ENCODE measurements at places on chromosomes 3 and 15. TPM values are rescaled to one million over a fixed set of nuclear protein-coding genes. Genes with fewer than 3 reads are reported as not detected.
A peak's percentile ranks its signal among the peaks of the same experiment; 100 is the strongest.

DNA sequence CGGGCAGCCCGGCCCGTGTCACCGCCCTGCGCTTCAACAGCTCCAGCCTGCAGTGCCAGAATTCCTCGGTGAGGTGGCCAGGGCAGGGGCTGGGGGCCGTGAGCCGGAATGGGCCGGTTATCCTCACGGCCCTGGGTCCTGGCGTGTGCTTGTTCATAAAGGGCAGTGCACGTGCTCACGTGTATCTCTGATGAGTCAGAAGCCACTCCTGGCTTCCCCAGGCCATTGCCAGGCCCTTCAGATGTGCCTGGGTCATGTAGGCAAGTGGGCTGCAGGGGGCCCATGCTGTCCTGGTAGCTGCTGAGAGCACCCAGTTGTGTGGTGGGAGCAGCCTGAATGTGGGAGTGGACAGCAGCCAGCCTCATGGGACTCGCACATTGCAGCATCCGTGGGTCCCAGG, 29.2 kb downstream of the PLXNA1 start:
- DNase-seq = no peak

GRCh38 chr3:138511945-138512344, 77.5 kb downstream of the ESYT3 start:
- no peak for DNase-seq

GRCh38 chr15:88904257-88904623, 8.9 kb upstream of the HAPLN3 start:
- DNase-seq = no peak

The GOLGA6B gene
- polyA plus RNA-seq = not detected

- DNase-seq = no peak
Measured at GRCh38 chr15:42141246-42141645, 15.2 kb downstream of the PLA2G4F start.

The EFCAB12 gene
- polyA plus RNA-seq = 3.5 TPM

The IQCF5 gene
- not detected for polyA plus RNA-seq

DNA sequence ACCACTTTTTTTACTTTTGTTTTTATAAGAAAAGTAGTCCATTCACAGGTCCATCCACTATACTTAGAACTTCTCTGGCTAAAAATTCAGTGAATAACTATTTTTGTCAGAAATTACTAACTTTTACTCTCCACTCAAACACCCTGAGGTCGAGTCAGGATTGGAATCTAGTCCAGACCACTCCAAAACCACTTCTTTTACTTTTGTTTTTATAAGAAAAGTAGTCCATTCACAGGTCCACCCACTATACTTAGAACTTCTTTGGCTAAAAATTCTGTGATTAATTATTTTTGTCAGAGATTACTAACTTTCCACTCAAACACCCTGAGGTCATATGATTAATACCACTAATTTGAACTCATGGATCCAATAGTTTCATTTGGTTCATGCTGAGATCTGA, 239.4 kb downstream of the RORA start:
- no peak for DNase-seq

- no peak for DNase-seq
Measured at GRCh38 chr15:28094732-28095521, 4.2 kb downstream of the OCA2 start.

DNA sequence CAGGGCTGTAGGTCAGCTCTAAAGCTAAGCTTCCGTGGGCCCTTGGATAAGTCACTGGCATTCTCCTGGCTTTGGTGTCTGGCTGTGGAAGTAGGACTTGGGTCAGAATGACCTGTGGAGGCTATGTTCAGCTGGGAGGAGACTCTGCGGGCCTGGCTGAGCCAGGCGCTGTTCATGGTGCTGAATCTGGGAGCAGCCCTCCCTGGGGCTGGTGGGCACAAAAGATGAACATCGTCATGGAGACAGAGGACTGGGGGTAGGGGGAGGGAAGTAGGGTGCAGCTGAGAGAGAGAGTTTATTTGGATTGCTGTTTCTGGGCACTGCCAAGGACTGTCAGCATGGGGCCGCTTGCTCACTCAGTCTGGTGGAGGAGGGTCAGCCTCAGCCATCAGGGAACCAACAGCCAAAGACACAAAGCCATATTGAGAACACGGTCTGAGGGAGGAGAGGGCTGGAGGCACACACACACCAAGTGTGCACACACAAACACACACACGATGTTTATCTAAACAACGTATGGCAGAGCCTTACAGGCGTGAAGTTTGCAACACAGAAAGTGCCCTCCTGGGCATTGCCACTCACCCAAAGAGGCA, 120.7 kb upstream of the LINGO1 start:
- DNase-seq = peak; percentile 52

GRCh38 chr3:189122526-189123205, 49.1 kb upstream of the TPRG1 start:
- DNase-seq = no peak

- DNase-seq = no peak
Measured at GRCh38 chr3:131107637-131108433, 81.2 kb downstream of the NEK11 start.

- no peak for DNase-seq
Measured at GRCh38 chr3:99845331-99845730, 27.7 kb downstream of the CMSS1 start.

DNA sequence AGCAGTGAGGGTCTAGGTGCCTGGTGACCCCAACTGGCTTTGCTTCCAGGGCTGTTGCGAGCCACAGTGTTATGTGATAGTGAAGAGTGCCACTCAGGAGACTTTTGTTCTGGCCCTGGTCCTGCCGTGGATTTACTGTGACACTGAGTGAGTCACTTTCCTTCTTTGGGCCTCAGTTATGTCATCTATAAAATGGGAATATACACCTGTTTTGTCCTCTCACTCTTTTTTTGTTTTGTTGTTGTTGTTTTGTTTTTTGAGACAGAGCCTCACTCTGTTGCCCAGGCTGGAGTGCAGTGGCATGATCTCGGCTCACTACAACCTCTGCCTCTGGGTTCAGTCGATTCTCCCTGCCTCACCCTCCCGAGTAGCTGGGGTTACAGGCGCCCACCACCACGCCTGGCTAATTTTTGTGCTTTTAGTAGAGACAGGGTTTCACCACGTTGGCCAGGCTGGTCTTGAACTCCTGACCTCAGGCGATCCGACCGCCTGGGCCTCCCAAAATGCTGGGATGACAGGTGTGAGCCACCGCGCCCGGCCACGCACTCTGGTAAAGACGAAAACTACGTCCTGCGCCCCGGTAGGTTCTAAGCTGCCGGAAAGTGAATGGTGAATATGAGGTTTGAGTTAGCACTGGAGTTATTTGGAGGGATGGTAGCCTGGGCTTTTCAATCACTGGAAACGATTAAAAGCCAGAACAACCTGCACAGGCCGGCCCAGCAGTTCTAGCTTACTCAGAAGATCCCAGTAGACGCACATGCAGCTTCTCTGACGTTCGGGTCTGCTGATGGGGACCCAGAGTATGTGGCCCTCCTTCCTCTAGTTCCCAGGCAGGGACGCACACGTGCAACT, 46.6 kb downstream of the BDH1 start:
- DNase-seq = no peak

GRCh38 chr15:24747376-24747775, 71.8 kb downstream of the NPAP1 start:
- no peak for DNase-seq

The AGBL1 gene
- polyA plus RNA-seq = 0.08 TPM

GRCh38 chr3:58848826-58849225, 182.3 kb upstream of the FAM3D start:
- DNase-seq = no peak

DNA sequence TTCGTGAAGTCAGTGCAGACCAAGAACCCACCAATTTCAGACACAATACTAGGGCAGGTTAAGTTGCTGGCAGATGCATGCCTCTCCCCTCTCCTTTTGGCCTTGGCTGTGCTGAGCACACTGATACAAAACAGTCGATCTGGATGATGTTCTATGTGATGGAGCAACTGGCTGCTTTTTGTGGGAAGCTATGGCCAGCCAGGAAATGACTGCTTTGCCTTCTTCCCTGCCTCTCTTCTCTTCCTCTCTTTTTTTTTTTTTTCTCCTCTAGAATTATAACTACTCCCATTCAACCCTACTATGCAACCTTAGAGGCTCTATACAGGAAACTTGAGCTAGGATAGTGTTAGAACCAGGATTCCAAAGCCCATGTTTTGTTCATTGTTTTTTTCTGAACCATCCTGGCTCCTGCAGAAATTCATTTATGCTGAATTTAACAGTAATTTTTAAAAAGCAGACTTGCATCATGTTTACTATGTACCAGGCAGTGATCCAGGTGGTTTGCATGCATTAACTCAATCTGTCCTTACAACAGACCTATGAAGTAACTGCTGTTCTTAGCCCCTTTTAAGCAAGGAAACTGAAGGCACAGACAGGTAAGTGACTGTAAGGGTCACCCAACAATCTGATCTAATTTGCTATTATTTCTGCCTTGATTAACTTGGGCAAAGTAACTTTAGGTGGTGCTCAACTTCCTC, 62.9 kb downstream of the PLD1 start:
- no peak for DNase-seq

DNA sequence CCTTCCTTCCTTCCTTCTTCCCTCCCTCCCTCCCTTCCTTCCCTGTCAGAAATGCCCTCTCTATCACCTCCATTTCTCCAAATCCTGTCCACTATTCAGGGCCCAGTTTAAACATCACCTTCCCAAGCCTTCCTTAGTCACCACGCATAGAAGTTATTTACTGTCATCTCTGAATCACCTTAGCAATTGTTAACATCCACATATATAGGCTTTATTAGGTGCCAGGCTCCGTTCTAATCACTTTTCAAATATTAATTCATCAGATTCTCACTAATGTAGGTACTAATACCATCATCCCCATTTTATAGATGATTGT, 1.1 kb upstream of the MAGEF1 start:
- DNase-seq = no peak

The HRG gene
- 2.1 TPM for polyA plus RNA-seq

DNA sequence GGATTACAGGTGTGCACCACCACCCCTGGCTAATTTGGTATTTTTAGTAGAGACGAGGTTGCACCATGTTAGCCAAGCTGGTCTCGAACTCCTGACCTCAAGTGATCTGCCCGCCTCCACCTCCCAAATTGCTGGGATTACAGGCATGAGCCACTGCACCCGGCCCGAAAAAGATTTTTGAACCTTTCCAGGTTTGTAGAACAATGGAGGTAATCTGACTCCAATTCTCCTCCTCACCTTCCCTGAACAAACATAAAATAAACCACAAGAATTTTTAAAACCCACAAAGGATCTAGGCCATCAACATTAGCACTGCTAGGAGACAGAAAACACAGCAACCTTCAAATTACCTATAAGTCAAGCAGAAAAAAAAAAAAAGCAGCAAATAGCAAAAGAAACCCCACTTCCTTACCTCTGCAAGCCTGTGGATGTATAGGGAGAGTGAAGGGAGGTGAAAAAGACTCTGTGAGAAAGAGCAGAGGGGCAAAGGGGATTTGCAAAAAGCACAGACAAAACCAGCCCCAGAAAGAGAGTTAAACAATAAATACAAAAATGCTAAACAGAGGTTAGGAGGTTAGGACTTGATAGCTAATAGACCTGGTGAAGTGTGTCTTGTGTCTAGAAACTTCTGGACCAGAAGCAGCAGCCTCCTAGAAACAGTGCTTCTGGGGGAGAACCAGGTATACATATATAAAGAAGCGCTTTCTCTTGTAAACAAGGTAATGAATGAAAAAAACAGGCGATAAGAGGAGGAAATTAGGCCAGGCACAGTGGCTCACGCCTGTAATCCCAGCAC, 32.1 kb downstream of the TFDP2 start:
- DNase-seq = no peak

DNA sequence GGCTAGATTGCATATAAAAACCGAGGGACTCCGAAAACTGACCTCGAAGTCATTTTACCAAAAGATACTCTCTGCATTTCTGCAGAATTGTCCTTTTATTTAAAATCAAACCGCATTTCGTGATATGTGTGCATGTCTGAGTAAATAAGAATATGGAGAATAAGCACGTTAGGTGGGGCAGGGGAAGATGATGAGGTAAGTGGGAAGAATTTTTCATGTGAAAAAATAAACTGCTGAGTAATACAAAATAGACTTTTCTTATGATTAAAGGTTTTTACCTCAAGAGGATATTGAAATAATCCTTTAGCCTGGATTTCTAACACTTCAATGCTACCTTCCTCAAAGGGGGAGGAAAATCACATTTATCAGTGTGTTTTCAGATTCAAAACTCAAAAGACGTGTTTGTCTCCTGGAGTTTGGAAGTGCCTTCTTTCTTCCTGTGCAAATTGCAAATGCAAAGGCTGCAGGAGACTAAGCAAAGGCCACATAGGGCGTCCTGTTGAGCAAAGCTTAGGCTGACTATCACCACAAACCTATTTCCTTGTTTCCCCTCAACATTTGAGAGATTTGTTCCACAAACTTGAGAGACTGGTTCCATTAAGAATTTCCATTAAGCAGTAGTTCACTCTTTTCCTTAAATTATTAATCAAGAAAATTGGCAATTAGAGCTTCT, 813.5 kb downstream of the MCTP2 start:
- no peak for DNase-seq

- peak; percentile 62 for DNase-seq
Measured at GRCh38 chr3:62188681-62189375, 184.5 kb downstream of the FEZF2 start.

GRCh38 chr3:129732200-129732876, 125.9 kb upstream of the PLXND1 start:
- DNase-seq = no peak

DNA sequence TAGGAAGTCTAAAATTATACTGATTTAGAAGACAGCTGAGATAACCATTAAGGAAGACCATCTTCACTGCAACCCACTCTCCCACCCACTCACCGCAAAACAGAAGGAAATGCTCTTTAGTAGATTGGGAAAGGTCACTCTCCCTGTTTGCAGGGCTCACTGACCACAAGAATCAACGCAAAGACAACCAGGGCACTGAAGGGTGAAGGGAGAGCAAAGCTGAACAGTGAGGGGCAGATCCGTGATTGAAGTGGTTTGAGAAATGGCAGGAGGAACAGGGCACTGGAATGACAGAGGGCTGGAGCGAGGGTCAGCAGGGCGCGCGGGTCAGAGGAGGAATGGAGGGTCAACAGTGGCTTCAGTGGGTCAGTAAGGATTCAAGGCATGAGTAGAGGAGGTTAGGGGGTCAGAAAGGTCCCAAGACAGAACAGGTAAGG, 520 bp downstream of the MESD start:
- DNase-seq = no peak

The CD80 gene
- 0.11 TPM for polyA plus RNA-seq

- DNase-seq = no peak
Measured at GRCh38 chr3:44242721-44243120, 1.0 kb downstream of the TOPAZ1 start.

DNA sequence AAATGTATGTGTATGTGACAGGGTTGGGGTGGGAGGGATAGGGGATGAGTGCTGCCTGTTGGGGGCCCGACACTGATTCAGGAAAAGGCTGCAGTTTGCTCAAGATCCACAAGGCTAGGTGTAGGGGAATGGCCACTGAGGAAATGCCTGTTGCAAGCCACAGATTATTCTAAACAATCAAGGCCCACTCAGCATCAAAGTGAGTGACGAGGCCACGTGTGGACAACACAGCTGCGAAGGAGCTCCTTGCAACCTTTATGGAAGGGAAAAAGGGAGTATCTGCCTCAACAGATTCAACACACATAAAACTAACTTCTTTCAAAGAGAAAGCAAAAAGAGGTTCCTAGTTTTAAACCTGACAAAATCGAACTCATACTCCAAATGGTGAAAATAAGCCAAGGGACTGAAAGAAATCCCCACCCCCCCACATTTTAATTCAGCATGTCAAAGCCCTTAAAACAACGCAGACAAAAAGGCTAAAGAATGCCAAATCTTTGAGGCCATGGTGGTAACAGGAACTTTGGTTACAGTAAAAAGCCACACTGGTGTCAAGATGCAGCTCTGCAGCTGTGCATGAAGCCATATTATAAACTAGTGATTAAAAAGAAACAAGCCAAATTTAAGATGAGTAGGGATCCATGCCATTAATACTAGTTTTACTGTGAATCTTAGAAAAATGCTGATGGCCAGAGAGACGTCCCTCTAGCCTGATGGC, 3.6 kb downstream of the POLG start:
- DNase-seq = no peak
